ENCODE measurements at places on chromosomes 5 and 9.
A peak's percentile ranks its signal among the peaks of the same experiment; 100 is the strongest.

DNA sequence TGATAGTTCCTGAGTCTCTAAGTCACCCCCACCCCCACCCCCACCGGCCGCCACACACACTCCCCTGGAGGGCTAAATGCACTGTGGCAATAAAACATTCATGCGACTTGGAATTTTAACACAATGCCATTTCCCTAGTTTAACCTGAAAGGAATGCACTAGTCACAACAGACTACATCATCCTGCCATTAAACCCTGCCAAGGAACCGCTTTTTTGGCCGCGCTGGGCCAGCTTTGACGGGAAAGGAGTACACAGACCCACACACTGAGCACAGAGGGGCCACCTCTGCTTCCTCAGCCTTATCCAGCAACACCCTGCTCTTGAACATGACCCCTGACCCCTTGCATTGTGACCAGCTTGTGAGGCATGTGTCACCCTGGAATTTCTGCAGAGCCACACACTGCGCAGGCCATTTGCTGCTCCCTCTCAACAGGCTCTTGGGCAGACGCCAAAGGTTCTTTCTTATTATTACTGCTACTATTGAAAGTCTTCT lies 165.3 kb downstream of the BNC2 start:
- peak; percentile 89 for DNase-seq

DNA sequence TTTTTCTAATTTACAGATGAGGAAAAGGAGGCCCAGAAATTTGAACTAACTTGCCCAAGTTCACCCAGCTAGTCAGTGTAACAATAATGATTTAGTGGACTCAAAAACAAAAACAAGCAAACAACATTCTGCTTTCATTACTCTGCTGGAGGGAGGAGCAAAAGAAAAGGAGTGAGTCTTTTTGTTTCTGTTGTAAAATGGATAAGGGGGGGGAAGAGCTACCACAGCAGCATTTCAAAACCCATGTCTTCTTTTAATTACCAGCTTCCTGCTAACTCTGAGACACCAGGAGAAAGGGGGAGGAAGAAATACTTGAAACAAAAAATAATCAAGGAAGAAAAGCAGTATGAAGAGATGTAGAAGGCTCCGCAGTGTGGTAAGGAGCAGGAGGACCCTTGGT lies 39.2 kb upstream of the EQTN start:
- DNase-seq, result no peak

DNA sequence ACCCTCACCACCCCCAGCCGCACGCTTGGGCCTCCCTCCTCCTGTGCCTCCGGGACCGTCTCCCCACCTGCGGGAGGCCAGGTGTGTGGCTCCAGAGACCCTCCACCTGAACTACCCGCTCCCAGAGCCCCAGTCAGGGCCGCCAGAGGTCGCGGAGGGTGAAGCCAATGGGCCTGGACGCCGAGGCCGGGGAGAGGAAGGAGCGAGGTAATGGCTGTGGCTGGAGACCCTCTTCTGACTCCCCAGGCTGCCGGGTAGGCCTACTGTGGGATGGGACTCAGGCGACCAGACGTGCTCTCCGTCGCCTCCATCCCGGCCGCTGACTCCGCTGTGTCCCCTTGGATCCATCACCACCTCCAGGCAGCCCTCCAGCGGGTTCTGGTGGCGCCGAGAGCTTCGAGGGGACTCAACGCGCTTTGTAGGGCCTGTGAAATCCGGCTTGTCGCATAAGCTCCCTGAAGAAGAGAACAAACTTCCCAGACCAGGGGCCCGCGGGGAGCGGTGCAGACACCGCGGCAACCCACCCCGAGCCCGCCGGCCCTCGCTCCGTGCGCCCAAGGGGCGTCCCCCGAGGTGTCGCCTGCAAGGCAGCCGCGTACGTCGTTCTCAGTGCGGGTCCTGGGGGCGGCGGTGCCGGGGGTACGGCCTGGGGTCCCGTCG lies 12.6 kb downstream of the IRX2 start:
- DNase-seq, result no peak

DNA sequence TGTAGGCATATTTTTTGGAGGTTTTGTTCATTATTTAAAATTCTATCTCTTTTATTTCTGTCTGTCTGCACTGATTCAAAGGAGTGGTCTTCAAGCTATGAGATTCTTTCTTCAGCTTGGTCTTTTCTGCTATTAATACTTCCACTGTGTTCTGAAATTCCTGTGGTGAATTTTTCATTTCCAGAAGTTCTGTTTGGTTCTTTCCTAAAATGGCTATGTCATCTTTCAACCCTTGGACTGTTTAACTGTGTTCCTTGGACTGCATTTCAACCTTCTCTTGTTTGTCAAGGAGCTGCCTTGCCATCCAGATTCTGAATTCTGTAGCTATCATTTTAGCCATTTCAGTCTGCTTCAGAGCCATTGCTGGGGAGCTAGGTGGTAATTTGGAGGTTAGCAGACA lies 76.3 kb downstream of the CERT1 start:
- no peak for DNase-seq

GRCh38 chr9:137218212-137218753 lies 3.8 kb downstream of the RNF208 start:
- no peak for DNase-seq

GRCh38 chr5:133778636-133779035 lies 166.3 kb upstream of the FSTL4 start:
- DNase-seq, result no peak

GRCh38 chr5:40798801-40799210 lies 632 bp upstream of the PRKAA1 start:
- DNase-seq, result no peak

GRCh38 chr5:168663276-168664004 lies 84.3 kb upstream of the PANK3 start:
- DNase-seq, result no peak

GRCh38 chr5:124302533-124302932 lies 443.9 kb downstream of the ZNF608 start:
- DNase-seq, result no peak

GRCh38 chr5:129905473-129906176 lies 1.4 kb downstream of the CHSY3 start:
- DNase-seq, result no peak

DNA sequence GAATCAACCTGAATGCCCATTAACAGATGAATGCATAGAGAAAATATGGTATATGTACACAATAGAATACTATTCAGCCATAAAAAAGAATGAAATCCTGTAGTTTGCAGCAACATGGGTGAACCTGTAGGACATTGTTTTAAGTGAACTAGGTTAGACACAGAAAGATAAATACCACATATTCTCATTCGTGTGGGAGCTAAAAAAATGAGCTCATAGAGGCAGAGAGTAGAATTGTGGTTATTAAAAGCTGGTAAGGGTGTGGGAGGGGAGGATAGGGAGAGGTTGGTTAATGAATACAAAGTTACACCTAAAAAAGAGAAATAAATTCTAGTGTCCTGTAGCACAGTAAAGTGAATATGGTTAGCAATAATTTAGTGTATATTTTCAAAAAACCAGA lies 23.5 kb downstream of the PTTG1 start:
- no peak for DNase-seq

DNA sequence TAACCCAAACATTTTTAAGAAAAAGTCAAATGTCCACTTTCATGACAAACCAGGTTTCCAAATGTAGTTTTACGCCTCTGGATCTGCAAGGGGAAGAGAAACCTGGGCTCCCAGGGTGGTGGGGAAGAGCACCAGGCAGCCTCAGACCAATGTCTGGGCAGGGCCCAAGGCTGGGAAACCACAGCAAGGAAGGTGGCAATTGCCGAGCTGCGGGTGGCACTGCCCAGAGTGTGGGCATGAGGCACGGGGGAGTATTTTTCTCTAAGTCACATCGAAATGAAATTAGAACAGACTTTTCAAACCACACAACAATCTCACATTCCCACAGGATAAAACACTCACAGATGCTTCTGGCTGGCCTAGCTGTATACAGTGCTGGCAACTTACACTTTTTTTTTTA lies 32.6 kb upstream of the RASGEF1C start:
- no peak for DNase-seq

GRCh38 chr5:122371511-122372151 lies 59.6 kb downstream of the SNCAIP start:
- DNase-seq, result no peak

DNA sequence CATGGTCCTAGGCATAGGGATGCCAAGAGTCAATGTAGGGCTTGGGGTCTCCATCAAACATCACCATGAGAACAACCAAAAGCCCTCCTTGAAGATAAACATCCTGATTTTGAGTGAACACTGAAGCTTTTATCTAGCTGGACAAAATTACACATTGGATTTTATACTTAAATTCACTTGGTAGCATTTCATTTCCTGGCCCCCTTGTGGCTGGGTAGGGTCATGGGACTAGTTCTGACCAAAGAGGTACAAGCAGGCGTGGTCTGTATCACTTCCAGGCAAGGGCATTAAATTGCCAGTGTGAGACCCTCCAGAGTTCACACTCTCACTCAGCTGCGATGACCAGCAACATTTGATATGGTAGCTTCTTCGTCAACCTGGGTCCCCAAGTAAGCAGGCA lies 320.3 kb downstream of the ACTL7B start:
- no peak for DNase-seq

All from HS-27A (cell line).